ENCODE measurements at places on chromosomes 13 and 19. TPM values are rescaled to one million over a fixed set of nuclear protein-coding genes. Genes with fewer than 3 reads are reported as not detected.

DNA sequence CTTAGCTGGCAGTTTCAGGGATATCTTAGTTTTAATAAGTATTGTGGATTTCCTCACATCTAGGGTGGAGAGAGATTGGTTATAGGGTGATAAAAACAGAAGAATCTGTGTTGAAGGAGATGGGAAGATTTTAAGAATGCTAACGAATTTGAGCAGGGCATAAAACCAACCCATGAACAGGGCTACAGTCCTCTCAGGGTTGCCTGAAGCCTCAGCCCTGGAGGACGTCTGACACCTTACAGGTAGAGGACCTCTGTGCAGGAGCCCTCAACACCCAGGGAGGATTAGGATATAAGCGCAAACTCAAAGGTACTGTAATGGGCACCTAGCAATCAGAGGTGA, 461 bp upstream of the WASF3 start:
- no peak for DNase-seq

DNA sequence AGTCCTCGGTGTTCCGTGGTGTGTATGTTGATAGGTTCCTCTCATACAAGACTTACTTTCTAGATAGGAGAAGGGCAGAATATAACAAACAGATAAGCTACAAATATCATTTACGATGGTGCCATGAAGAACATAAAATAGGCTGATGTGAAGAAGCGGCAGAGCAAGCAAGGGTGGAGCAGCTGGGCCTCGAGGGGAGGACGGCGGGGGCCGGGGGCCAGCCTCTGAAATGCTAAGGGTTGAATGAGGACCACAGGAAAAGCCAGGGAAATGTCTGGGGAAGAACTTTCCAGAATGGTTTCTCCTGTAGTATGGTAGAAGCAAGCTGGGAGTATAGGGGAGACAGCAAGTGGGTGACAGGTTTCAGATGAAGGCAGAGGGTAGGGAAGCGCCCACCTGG, 529.5 kb downstream of the LIG4 start:
- no peak for DNase-seq

Gene HAUS5
- 2.3 TPM for polyA plus RNA-seq

Gene PALM3
- polyA plus RNA-seq = 0.17 TPM

- DNase-seq = no peak
These were observed 22.3 kb downstream of the KCTD4 start for GRCh38 chr13:45178349-45179162.

Gene CGB2
- not detected for polyA plus RNA-seq

Gene GAPDHS
- not detected for polyA plus RNA-seq

Gene ZNF578
- 0.82 TPM for polyA plus RNA-seq

DNA sequence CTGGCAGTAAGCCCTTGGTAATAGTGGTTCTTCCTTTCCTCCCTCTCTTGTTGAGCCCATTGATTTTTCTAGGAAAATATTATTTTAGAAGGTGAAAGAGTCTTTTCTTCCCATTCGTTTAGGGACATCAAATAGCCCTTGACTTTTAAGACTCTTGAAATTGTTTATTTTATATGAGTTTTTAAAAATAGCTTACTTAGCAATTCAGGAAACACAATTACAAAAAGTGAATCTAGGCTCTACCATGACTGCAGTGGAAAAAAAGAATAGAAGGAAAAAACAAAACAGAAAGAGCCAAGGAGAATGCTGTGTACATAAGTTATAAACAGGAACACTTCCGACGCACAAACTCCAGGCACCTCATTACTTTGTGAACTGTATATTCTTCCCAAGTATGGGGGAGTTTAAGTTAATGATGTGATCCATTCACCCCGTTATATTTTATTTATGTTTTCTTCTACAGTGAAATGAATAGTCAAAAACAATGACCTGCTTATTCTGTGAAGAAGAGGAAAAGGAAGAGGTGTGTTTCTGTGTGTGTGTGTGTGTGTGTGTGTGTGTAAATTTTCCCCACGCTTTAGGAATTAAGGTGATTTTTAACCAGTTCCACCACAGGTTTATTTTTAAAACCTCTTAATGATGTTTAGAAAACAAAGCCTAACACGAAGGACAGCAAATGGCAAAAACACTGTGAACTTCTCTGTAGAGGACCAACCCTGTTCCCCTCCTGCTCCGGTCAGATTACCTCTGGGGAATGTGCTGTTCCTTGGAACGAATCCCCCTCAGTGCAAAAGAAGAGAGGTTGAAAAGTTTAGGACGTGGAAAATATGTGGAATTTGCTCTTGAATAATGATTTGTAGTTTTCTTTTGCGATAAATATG, 266.3 kb downstream of the KLF5 start:
- DNase-seq = no peak

DNA sequence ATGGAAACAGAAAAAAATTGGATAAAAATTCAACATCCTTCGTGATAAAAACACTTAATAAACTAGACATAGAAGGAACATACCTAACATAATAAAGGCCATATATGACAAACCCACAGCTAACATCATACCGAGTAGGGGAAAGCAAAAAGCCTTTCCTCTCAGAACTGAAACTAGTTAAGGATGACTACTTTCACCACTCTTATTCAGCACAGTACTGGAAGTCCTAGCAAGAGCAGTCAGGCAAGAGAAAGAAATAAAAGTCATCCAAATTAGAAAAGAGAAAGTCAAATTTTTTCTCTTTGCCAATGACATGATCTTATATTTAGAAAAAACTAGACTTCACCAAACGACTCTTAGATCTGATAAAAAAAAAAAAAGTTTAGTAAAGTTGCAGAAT, 25.8 kb upstream of the SLC7A9 start:
- DNase-seq = no peak

GRCh38 chr13:99526549-99526948, 25.3 kb downstream of the TM9SF2 start:
- no peak for DNase-seq

DNA sequence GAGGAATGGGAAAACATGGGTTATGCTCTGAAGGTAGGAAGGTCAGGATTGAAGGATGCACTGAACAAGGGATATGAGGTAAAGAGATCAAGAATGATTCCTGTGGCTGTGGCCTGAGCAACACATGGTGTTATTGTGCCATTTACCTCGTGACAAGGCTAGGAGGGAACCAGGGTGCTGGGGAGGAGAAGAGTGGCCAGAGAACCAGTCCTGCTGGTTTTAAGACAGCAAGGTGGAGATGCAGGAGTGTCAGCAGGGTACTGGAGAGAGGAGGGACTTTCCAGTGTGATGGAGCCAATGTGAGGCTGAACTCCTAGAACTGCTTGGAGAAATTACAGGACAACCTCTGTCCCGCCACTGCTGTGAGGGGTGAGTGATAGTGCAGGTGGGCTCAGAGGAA, 282.4 kb downstream of the MYO16 start:
- DNase-seq = no peak

DNA sequence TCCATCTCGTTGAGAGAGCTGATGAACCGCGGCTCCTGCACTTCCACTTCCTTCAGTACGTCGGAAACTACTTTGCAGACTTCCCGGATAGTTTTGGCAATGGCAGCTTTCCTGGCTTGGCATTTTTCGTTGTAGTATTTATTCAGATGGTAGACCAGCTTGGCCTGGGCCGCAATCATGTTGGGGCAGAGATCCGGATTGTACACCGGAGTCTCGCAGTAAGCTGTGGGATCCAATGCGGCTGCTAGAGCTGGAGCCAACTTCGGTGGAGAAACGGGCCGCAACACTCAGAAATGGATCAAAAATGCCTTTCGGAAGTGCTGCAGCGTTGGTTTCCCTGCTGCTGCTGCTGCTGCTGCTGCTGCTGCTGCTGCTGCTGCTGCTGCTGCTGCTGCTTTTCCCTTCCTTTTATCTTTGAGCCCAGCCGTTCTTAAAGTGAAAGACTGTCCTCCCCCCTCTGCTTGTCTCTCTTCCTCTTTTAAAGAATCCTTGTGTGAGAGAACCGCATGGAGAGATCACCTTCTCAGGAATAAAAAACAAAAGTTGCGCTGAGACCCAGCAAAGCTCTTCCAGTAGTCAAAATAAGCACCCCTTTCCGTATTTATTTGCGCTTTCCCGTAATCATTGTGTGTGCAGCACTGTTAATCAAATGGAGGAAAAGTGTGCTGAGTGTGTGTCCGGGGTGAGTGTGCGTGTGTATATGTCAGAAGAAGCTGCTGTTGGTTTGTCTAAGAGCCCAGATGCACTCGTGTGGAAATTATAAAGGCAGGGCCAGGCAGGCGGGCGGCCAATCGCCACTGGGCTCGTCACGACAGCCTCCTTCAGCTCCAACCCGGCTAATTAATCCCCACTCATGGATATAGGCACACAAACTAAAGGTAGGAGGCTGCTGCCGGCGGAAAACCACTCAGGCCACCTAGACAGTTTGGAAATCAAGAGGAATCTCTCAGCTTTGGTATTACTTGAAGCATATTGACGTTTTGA, at the start of gene MAB21L1:
Gene MAB21L1 (minus strand): TSS at position 730 of the 984 bp plus-strand sequence. CDS start 551 bp downstream, at position 179.
- peak; percentile 83 for DNase-seq

- DNase-seq = no peak
These were observed 8.4 kb downstream of the SLC39A3 start for GRCh38 chr19:2731181-2731995.

- DNase-seq = no peak
These were observed 9.3 kb downstream of the IRF2BP1 start for GRCh38 chr19:45876411-45877197.

DNA sequence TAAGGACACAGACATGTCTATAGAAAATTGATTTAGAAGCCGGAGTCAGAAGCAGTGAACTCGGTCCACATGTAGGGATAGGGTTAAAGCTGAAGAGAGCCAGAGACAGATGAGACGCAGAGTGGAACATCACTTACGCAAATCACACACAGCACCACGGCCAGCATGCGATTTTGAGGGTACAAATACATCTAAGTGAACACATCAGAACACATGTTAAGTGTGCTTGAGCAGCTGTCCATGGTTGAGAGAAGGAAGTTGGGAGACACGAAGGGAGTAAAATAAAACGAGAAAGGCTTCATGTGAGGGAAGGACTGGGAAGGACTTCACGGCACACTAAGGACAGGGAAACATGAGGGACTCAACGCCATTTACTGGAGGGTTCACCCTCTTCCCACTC, 25.4 kb upstream of the SIGLEC11 start:
- DNase-seq = no peak

Gene CD22
- not detected for polyA plus RNA-seq

DNA sequence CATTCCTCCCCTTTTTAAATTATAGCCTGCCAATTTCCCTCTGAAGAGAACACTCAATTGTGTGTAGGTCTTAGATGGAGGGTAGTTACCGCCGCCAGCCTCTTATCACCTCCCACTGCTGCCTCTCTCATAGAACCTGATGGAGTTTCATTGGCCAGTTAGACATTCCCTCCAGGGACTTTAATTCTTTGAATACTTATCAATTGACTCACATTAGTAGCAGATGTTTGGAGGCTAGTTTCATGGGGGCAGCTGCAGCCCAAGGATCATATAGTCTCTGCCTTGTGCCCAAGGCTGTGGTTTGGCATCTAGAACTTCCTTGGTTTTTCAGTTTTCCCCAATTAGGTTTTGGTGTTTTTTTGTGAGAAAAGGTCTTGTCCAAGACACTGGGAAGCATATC, 318.9 kb upstream of the HTR2A start:
- DNase-seq = peak; percentile 61

GRCh38 chr19:57566396-57567265, 7.0 kb upstream of the ZNF550 start:
- DNase-seq = no peak

Gene MEF2B
- 0.39 TPM for polyA plus RNA-seq

GRCh38 chr19:55193481-55193880, 13.4 kb upstream of the SYT5 start:
- no peak for DNase-seq

DNA sequence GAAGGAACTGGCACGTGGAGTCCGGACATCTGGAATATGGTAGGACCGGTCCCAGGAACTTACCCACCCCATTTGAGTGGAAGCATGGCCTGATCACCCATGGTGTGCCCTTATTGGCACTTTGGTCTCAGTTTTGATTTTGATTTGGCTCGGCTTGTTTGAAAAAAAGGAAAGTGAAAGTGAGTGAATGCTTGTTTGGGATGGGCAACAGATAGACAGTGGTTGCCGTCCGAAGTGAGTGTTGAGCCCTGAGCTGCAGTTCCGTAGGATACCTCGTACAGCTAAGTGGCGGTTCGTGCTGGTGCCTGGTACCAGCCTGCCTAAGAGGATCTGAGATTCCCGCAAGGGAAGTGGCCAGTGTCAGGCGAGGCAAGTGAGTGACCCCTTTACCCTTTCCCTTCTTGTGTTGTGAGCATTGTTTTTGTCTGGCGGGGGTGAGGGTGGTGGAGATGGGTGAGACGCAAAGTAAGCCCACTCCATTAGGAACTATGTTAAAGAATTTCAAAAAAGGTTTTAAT, 605.8 kb downstream of the UQCRFS1 start:
- DNase-seq = no peak

DNA sequence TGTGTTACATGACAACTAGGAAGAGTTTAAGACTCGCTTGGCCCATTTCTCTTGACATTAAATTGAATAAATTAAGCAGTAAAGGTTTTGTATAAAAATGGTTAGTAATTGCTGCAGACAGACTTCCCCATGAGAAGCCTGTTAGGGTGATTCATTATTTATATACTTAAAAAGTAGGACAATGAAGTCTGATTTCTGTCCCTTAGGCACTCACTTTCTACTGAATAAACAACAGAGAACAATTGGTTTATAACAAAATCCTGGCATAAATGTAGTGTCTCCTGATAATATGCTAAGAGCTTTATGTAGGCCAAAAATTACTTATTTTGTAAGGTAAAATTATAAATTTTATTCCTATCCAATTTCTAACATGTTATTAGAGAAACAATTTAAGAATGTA, 2138.5 kb upstream of the PCDH20 start:
- DNase-seq = no peak

Gene APOE
- 2.8 TPM for polyA plus RNA-seq

DNA sequence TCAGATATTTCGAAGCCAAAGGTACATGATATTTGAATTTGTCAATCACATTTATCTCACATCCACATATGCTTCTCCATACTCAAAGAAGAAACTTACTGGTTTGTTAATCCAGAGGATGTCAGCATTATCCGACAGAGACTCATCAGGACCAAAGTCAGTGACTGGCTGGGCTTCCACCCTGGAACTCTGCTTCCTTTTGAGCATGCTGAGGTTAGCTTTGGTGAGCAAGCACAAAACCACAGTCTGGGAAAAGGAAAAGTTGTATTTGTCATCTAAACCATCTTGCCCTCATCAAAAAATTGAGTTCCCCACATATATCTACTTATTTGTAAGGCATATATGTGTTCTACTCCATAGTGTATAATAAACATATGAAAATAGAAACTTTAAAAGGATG, 17.4 kb downstream of the NALCN start:
- no peak for DNase-seq

Gene LSR
- 0.53 TPM for polyA plus RNA-seq

Gene ARHGAP45
- 0.13 TPM for polyA plus RNA-seq

GRCh38 chr19:16027528-16027927, 48.8 kb upstream of the TPM4 start:
- no peak for DNase-seq

DNA sequence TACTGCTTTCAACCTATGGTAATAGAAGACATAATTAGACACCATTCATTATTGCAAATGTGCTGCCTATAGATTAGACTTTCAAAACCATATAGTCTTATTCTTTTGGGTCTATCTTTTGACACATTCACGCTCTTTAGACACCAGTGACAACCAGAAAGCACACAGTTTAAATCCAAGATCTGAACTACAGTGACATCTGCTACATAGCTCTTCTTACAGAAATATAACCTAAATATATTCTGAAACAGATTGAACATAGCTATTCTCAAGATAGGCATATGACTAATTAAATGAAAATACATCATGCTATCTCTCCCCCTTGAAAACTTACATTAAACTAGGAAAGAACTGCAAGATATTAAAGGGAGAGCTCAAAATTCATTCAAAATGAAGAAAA, 514.2 kb upstream of the SLITRK6 start:
- no peak for DNase-seq

- DNase-seq = no peak
These were observed 537 bp downstream of the NAT14 start for GRCh38 chr19:55485439-55486011.
